Activated CD4-positive, alpha-beta memory T cell treated with anti-CD3 and anti-CD28 coated beads for 36 hours (primary cell): ENCODE measurements at places on chromosomes 6 and 20. TPM values are rescaled to one million over a fixed set of nuclear protein-coding genes. Genes with fewer than 3 reads are reported as not detected.

ACSS1 gene
- total RNA-seq: 16.2 TPM

GCNT2 gene
- total RNA-seq: 1.5 TPM

ITCH gene
- total RNA-seq: 42.3 TPM

B3GAT2 gene
- 0.05 TPM for total RNA-seq

DEFB119 gene
- not detected for total RNA-seq

DDAH2 gene
- total RNA-seq: 6.2 TPM

EPB41L1 gene
- total RNA-seq: 0.36 TPM

FOXA2 gene
- not detected for total RNA-seq

BANF2 gene
- total RNA-seq: not detected

HMGN3 gene
- 39.8 TPM for total RNA-seq

HSD17B8 gene
- 36.1 TPM for total RNA-seq

ENPP4 gene
- total RNA-seq: 8.5 TPM

C20orf96 gene
- 5.4 TPM for total RNA-seq

RAET1L gene
- not detected for total RNA-seq

C20orf202 gene
- total RNA-seq: not detected

ERVFRD-1 gene
- total RNA-seq: not detected

TFAP2B gene
- not detected for total RNA-seq

OLIG3 gene
- 0.15 TPM for total RNA-seq

PPT2 gene
- total RNA-seq: 9.5 TPM

SEL1L2 gene
- total RNA-seq: not detected

CSTF1 gene
- 56.6 TPM for total RNA-seq

SLC17A1 gene
- not detected for total RNA-seq

CRIP3 gene
- total RNA-seq: 2.9 TPM

ZBTB46 gene
- 4.6 TPM for total RNA-seq

HSPA1B gene
- 59.5 TPM for total RNA-seq

BPI gene
- not detected for total RNA-seq

ZSCAN23 gene
- total RNA-seq: 1.1 TPM

BCAS1 gene
- total RNA-seq: 0.17 TPM

TFAP2C gene
- total RNA-seq: not detected

PPP1R16B gene
- 111 TPM for total RNA-seq

CTSZ gene
- 34.8 TPM for total RNA-seq

ARMH2 gene
- total RNA-seq: not detected

CPXM1 gene
- 2.9 TPM for total RNA-seq

ATRN gene
- 7.8 TPM for total RNA-seq

PHACTR2 gene
- total RNA-seq: 28.1 TPM

ID1 gene
- 0.90 TPM for total RNA-seq

EHMT2 gene
- total RNA-seq: 45.5 TPM

HCRTR2 gene
- not detected for total RNA-seq

SEC63 gene
- total RNA-seq: 95.9 TPM

PNPLA1 gene
- not detected for total RNA-seq

SLC22A7 gene
- not detected for total RNA-seq

TAAR6 gene
- not detected for total RNA-seq

EYA2 gene
- total RNA-seq: not detected

PRSS16 gene
- 2.4 TPM for total RNA-seq

IFT52 gene
- total RNA-seq: 17.0 TPM

HLA-C gene
- total RNA-seq: 983 TPM

CDH22 gene
- not detected for total RNA-seq

TULP4 gene
- total RNA-seq: 16.3 TPM

EDN1 gene
- not detected for total RNA-seq

PBX2 gene
- 63.4 TPM for total RNA-seq

NHSL1 gene
- total RNA-seq: 0.95 TPM

RAET1E gene
- not detected for total RNA-seq

TMEM200A gene
- total RNA-seq: 0.34 TPM

PFDN4 gene
- total RNA-seq: 38.4 TPM
